ENCODE measurements at places on chromosomes 5 and 9.

DNA sequence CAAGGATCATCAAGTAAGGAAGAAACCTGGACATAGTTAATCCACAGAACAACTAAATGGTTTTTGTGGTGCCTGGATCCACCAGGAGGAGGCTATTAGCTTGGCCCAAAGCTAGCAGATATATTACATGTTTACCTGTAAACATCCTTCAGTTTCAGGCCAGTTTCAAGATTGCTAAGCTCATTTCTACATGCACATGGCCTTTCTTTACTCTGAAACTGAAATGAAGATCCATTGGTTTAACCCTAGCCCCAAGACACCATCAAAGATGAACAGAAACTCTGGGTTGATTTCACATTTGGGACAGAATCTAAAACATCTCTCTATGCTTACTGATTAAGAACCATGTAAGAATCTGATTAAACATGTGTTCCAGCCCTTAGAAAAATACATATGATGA lies 611.8 kb downstream of the TLE1 start:
- H3K4me3 ChIP-seq: no peak overlapping the region
- H3K27me3 ChIP-seq: no peaks in the 10 kb centered on the region
- DNase-seq: no peak
- H3K4me1 ChIP-seq: no peaks in the 10 kb centered on the region
- no peaks in the 10 kb centered on the region for H3K36me3 ChIP-seq

- no peaks in the 10 kb centered on the region for H3K36me3 ChIP-seq
- no peak overlapping the region for H3K27ac ChIP-seq
- no peak overlapping the region for H3K4me3 ChIP-seq
- DNase-seq: no peak
Observed at GRCh38 chr5:74660140-74660539, 19.6 kb upstream of the ENC1 start.

DNA sequence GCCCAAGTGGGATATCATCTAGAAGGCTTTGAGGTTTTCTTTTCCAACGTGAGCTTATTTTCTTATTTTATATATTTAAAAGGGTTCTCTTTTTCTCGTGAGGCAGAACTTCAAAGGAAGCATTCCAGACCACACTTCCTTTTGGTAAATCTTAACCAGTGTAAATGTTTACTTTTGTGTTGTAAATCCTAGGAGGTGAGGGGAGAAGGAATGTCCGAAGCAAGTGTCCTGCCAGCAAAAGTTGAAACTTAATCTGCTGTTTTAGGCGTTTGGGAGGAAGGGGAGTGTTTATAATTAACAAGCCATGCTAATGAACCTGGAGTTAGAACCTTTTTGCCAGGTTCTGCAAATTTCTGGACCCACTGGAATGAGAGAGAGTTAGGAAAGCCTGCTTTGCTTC lies 37.9 kb downstream of the WWC1 start:
- H3K27ac ChIP-seq: no peak overlapping the region
- no peaks in the 10 kb centered on the region for H3K4me1 ChIP-seq
- H3K36me3 ChIP-seq: no peaks in the 10 kb centered on the region
- no peak for DNase-seq
- H3K27me3 ChIP-seq: peaks cover 36% of the 10 kb centered on the region
- no peak overlapping the region for H3K4me3 ChIP-seq

DNA sequence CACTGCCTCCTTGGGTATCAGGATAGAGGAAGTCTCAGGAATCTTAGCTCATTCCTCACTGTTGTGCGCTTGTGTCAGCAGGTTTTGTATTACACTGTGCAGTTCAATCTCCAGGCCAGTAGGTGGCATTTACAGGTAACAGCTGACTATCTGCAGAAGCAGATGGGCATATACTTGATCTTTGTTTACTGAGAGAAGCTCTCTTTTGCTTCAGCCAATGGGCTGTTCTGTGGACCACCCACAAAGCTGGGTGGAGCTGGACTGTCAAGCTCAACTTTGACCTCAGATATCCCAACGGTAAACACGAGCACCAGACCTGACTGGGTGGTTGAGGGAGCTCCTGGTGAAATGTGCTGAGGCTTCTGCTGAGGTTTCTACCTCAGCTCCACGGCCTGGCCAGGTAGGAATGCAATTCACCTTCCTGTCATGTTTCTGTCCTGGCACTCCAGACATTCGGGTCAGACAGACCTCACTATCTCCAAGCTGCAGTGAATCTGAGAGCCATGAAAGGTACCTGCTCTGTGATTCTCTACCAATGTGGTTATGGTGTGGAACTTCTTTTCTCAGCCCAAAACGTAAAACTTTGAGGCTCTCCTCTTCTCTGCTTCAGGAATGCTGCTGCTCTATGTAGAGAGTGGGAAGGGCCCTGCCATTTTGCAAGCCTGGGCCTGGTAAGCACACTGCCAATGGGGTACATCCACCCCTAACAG lies 167.9 kb upstream of the ACTBL2 start:
- H3K4me1 ChIP-seq: no peaks in the 10 kb centered on the region
- H3K27ac ChIP-seq: no peak overlapping the region
- DNase-seq: peak; percentile 19
- H3K27me3 ChIP-seq: peaks cover 11% of the 10 kb centered on the region

DNA sequence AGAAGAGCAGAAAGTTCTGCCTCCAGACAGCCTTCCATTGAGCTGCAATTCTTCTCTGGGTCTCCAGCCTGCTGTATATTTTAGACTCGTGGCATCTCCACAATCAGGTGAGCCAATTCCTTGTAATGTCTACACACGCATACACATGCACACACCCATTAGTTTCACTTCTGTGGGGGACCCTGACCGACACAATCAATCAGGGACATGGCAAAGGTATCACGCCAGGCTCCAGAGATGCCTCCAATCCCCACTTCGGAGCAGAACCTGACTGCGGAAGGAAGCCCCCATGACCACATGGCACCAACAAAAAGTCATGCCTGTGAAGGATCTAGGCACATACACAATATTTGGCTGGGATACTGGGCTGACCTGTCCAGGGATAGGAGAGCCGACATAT lies 21.4 kb downstream of the SEMA4D start:
- no peaks in the 10 kb centered on the region for H3K27me3 ChIP-seq
- peaks cover 28% of the 10 kb centered on the region for H3K36me3 ChIP-seq
- H3K4me1 ChIP-seq: peaks cover 88% of the 10 kb centered on the region
